GM12865 (cell line): ENCODE measurements at places on chromosomes 7 and 10.

- DNase-seq: no peak
These were observed 358.2 kb downstream of the FGFR2 start for GRCh38 chr10:121240011-121240410.

DNA sequence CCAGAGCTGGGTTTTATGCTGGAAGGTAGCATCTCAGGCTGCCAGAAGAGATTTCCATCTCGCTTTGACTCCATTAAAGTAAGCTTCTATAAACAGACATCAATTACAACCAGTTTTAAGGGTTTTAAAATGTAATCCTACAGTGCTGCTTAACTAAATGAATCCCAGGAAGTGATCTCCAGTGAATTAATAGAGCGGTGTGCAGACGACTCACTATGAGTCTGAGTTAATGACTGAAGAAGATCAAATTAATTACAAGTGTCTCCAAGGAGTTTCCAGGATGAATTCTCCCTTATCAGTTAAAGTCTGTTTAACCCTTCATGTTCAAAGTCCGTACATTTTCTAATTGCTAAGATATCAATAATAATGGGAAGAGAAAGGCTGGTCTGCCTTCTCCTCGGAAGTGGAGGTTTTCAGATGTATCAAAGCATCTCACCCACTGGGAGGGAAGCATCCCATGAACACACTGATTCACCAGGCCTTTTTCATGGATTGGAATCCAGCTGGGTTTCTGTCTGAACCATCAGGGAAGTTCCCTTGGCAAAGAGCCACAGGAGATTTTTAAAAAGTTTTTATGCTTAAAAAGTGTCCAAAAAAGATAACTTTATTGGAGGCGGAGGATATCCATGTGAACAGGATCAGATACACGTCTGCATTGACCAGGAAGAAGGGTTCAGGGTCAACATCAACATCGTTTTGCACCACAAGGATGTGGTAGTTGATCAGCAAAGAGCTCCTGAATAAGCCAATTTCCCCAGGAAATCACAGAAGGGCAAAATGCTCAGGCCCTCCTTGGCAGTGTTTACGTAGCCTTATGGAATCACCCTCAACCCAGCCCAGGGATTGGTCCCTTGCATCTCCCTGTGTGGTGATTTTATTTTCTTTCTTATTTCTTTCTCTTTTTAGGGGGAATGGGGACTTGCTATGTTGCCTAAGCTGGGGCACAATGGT lies 288.2 kb downstream of the POU6F2 start:
- no peak for DNase-seq

- no peak for DNase-seq
These were observed 51.5 kb downstream of the WDR37 start for GRCh38 chr10:1107679-1108078.

- DNase-seq: no peak
These were observed 69.8 kb upstream of the DRGX start for GRCh38 chr10:49465736-49466135.

DNA sequence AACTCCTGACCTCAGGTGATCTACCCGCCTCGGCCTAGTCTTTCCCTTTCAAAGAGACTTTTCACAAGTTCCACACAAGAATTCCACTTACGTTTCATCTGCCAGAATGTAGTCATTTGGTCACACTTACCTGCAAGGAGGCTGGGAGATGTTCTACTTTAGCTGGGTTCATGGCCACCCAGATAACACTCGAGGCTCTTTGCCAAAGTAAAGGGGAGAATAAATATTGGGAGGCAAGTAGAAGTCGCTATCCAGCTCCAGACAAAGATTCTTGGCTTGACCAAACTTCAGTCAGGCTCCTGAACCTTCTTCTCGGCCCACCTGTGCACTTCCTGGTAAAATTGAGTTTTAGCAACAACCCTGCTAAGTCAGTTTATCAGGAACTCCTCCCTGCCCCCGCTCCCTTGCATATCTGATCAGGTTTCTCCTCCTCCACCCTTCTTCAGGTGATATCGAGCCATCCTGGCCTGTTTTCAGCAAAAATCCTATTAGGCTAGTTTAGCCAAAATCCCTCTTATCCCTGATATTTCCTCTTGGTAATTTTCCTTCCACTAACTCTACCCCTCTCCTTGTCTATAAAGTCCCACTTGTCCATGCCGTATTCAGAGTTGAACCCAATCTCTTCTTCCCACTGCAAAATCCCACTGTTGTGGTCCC lies 25.1 kb upstream of the SAMD8 start:
- no peak for DNase-seq
